ENCODE measurements at places on chromosomes 5 and 9. TPM values are rescaled to one million over a fixed set of nuclear protein-coding genes. Genes with fewer than 3 reads are reported as not detected.

DNA sequence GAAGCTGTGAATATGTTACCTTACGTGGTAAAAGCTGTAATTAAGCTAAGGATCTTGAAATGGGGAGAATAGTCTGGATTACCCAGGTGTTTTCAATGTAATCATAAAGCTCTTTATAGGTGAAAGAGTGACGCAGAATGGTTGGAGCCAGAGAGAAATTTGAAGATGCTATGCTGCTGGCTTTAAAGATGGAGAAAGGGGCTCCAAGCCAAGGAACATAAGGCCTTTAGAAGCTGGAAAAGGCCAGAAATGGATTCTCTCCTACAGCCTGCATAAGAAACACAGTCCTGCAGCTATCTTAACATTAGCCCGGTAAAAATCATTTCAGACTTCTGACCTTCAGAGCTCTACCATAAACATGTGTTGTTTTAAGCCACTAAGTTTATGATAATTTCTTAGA, 243.3 kb upstream of the VLDLR start:
- no peak for DNase-seq

- no peak for DNase-seq
Measured at GRCh38 chr9:91532325-91532724, 108.7 kb upstream of the NFIL3 start.

- DNase-seq: no peak
Measured at GRCh38 chr9:98142182-98142907, 23.3 kb upstream of the TRIM14 start.

- DNase-seq: no peak
Measured at GRCh38 chr5:115345344-115345743, 48.9 kb upstream of the CCDC112 start.

DNA sequence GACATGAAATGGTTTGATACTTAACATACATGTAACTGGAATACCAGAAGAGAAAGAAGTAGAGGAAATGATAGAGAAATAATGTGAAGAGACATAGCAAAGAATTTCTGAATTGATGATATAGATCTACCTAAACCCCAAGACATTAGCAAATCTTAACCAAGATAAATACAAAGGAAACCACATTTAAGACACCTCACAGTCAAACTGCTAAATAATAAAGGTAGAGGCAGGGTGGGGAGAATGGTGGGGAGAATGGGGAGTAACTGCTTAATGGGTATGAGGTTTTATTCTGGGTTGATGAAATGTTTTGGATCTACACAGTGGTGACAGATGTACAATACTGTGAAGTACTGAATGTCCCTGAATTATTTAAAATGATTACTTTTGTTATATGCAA, 17.5 kb downstream of the CARNMT1 start:
- DNase-seq: no peak

- DNase-seq: no peak
Measured at GRCh38 chr5:113056988-113057387, 80.4 kb downstream of the DCP2 start.

GRCh38 chr5:170638051-170638450, 134.2 kb downstream of the KCNIP1 start:
- no peak for DNase-seq

DNA sequence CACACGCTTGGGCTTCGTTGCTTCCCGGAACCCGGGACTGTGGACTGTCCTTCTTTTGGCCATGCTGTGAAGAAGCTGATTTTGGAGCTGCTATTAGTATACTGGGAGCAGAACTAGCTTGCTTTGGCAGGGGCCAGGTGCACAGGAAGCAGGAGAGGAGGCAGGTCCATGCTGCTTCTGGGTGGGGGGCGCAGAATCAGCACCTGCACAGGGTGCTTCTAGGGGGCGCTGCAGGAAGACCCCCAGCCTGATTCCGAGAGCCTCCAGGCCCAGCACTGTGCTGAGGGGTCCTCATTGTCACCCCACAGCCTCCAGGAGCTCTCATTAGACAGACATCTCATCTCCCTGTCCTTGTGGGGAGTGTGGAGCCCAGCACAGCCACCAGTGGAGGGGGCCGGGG, 252.6 kb upstream of the IRX4 start:
- no peak for DNase-seq

DNA sequence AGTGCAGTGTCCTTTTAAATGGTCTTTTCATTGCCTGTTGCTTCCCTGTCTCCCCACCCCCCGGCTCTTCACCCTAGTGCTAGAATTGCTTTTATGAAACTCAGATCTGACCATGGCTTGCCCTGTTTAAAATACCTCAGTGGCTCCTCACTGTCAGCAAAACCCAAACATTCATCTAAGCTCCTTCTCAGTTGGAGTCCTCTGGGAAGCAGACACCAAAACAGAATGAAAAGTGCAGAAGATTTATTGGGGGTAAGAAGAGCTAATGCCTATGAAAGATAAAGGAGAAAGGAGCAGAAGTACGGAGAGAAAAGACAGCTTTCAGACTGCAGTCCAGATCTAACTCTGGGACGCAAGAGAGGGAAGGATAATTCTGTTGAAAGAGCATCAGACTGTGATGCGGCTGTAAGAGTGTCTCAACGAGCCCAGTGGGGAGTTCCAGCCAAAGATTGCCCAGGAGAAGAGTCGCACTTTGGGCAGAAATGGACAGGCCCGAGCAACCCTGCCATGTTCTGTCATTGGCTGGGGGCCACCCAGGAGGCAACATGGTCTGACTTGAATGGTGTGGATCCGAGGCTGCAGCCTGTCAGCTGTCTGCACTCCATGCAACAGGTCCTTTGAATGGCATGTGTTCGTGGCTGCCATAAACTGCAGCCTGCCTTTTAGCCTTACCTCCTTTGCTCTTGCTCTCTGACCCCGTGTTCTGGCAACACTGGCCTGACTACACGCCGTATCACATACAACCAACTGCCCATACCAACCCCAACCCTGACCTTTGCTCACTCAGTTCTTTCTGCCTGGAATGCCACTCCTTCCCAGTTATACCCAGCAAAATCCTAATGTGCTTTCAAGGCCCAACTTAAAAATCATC, 55.9 kb downstream of the IRF1 start:
- no peak for DNase-seq

- DNase-seq: peak; percentile 74
Measured at GRCh38 chr5:150065346-150065745, 21.0 kb downstream of the CSF1R start.

GRCh38 chr5:169299663-169300467, 1.1 kb downstream of the SLIT3 start:
- DNase-seq: no peak

DNA sequence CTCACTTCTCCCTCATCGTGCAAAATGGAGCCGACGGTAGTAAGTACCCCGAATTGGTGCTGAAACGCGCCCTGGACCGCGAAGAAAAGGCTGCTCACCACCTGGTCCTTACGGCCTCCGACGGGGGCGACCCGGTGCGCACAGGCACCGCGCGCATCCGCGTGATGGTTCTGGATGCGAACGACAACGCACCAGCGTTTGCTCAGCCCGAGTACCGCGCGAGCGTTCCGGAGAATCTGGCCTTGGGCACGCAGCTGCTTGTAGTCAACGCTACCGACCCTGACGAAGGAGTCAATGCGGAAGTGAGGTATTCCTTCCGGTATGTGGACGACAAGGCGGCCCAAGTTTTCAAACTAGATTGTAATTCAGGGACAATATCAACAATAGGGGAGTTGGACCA, 979 bp downstream of the PCDHGA12 start:
- no peak for DNase-seq

- no peak for DNase-seq
Measured at GRCh38 chr5:180649297-180650039, at the start of gene FLT4. FLT4 (minus strand) TSS chr5:180649600; CDS start chr5:180649545, 55 bp downstream.

- no peak for DNase-seq
Measured at GRCh38 chr9:127406799-127407491, 10.0 kb downstream of the SLC2A8 start.

GRCh38 chr5:130065617-130066016, 161.4 kb downstream of the CHSY3 start:
- no peak for DNase-seq

- no peak for DNase-seq
Measured at GRCh38 chr5:33734537-33734936, 157.3 kb downstream of the ADAMTS12 start.

DNA sequence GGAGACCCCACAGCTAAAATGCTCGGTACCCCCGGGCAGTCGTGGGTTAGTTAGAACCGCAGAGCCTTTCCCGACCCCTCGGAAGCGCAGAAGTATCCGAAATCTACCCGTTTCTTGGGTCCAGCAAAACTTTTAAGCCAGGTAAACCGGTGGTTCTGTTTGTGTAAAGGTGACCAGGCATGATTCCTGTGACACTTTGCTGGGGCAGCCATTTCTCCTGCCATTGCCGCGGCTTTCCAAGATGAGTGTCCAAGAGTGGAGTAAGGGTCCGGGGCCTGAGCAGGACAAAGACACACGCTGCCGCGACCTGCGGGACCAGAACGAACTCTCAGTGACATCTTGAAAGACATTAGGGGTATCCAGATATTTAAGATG, 655 bp downstream of the MARVELD2 start:
- DNase-seq: no peak

GRCh38 chr5:175696855-175697198, 39.0 kb downstream of the HRH2 start:
- DNase-seq: no peak

DNA sequence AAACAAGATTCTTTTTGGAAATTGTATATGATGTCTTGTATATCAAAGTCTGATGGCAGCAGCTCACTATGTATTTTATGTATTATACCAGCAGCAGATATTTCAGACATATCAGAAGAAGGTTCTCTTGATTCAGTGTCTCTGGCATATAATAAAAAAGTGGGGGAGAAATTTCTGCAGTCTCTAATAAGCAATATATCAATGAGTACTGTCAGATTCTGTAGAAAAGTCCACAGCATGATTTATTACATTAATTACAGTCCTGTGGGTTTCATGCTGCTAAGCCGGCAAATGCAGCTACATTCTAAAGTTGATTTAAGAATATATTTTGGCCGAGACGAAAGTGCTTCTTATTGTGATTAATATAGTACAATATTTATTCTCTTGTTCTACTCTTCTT, 113.1 kb downstream of the KIAA1958 start:
- no peak for DNase-seq

DNA sequence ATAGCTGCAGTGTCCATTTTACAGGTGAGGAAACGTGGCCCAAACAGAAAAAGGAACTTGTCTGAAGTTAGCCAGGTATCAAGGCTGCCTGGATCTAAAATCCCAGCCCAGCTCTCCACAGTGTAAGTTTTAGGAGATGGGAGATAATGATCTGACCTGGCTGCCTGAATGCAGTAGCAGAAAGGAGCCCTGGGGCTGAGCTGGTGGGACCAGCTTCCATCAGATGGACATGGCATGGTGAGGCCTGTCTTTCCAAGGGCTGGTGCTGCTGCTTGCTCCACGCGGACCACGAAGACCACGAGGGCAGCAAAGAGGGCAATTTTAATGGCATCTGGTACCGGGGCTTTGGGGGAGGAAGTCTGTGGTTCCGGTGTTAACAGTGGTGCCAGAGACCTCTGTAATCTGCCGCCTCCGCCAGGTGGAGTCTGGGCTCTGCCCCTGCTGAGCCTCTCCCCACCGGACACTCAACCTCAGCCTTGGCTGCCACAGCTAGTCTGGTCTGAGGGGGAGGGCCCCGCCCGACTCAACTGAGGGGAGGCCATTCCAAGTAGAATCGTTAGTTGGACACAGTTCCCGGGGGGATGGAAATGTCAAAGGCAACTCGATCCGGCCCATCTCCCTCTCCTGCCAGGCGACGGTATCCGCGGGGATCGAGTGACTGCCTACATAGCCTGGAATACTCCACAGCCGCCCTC, 650 bp downstream of the MYORG start:
- DNase-seq: no peak

DNA sequence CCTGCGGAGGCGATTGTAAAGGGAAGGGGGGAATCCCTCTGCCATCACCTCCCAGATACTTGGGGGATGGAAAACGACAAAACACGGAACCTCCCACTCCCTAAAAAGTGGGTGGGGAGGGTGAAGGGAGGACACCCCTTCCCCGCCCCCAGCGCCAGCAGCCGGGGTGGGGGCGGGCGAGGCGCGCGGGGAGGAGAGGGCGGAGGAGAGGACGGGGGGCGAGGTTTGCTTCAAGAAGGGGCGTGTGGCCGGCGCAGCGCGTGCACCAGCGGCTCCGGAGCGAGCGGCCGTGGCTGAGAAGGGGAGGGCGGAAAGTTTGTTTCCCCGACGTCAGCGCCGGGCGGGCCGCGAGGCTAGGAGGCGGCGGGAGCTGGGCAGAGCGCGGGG, at the start of gene PRRX2:
Gene PRRX2, plus strand, starts transcription at position 259 of the 387 bp plus-strand sequence. CDS start 221 bp downstream, outside the sequence.
- DNase-seq: peak; percentile 51

GRCh38 chr5:163407034-163407655, 30.2 kb upstream of the CCNG1 start:
- no peak for DNase-seq

GRCh38 chr9:21770871-21771560, 31.4 kb upstream of the MTAP start:
- peak; percentile 81 for DNase-seq

DNA sequence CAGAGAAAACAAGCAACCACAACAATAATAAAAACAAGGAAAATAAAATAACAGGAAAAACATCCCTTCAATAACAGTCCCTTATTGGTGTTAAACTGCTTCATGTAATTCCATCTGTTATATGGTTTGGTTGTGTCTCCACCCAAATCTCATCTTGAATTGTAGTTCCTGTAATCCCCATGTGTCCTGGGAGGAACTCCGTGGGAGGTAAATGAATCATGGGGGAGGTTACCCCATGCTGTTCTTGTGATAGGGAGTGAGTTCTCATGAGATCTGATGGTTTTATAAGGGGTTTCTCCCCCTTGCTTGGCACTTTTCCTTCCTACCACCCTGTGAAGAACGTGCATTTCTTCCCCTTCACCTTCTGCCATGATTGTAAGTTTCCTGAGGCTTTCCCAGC, 369.8 kb downstream of the TMEM232 start:
- no peak for DNase-seq

The TRIM36 gene
- 0.43 TPM for total RNA-seq

The LCN15 gene
- not detected for total RNA-seq

The ENTPD8 gene
- not detected for total RNA-seq

The TNFSF8 gene
- not detected for total RNA-seq

The ZNF883 gene
- total RNA-seq: 4.5 TPM

The RASEF gene
- total RNA-seq: not detected

The DMRT3 gene
- total RNA-seq: not detected

The SLC46A2 gene
- total RNA-seq: not detected

The HRCT1 gene
- 3.7 TPM for total RNA-seq

The CHSY3 gene
- 0.29 TPM for total RNA-seq

The ELAVL2 gene
- total RNA-seq: not detected
